Epithelial cell of esophagus (primary cell): ENCODE measurements at places on chromosomes 5 and 9.

- no peak for DNase-seq
Observed at GRCh38 chr5:56116599-56117141, 116.5 kb downstream of the ANKRD55 start.

GRCh38 chr9:122346478-122347347 is 24.1 kb upstream of the PTGS1 start:
- peak; percentile 17 for DNase-seq

- no peak for DNase-seq
Observed at GRCh38 chr5:75214928-75215327, 21.8 kb downstream of the ANKRD31 start.

DNA sequence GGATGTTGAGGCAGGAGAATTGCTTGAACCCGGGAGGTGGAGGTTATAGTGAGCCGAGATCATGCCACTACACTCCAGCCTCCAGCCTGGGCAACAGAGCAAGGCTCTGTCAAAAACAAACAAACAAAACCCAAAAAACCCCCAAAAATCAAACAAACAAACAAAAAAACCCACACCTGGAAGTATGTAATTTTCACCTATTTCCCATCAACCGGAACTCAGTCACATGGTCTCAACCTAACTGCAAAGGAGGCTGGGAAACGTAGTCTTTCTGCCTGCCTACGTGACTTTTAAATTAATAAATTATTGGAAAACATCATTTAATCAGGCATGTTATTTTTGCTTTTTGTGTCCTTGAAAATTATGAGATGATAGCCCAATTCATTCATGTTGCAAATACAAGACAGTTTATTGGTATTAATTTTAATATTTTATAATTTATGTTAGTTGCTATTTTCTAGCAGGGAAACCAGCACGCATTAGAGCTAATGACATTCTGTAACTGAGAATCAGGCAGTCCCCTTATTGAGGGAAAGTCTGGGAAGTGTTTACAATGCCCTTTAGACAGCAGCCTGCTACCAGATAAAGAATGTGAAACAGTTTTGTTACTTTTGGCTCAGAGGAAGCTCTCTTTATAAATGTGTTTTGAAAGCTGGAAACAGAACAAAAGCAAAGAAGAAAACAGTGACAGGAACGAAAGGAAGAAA is 110.3 kb downstream of the NXNL2 start:
- DNase-seq, result no peak

GRCh38 chr5:169081000-169081724 is 219.8 kb downstream of the SLIT3 start:
- no peak for DNase-seq

GRCh38 chr5:77321793-77322394 is 111.4 kb downstream of the PDE8B start:
- DNase-seq, result no peak

DNA sequence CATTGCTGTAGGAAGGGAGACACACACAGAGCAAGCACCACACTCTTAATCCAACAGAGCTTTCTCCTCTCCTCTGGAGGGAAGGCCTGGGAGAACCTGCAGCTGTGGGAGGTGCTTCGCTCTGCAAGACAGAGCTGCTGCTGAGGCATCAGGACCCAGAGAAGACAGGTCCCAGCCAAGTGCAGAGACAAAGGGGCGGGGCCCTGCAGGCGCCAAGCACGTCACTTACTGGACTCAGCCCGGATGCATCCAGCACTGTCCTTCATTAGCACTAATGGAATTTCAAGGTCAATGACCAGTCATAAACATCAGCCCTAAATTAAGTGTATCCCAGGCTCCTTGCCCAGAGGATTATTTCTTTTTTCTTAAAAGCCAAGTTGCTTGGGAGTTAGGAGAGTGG is 337.1 kb upstream of the PANK3 start:
- peak; percentile 3 for DNase-seq

- DNase-seq, result no peak
Observed at GRCh38 chr5:58024151-58024550, 435.7 kb downstream of the PLK2 start.

GRCh38 chr5:168364750-168365550 is 73.5 kb downstream of the WWC1 start:
- peak; percentile 81 for DNase-seq

DNA sequence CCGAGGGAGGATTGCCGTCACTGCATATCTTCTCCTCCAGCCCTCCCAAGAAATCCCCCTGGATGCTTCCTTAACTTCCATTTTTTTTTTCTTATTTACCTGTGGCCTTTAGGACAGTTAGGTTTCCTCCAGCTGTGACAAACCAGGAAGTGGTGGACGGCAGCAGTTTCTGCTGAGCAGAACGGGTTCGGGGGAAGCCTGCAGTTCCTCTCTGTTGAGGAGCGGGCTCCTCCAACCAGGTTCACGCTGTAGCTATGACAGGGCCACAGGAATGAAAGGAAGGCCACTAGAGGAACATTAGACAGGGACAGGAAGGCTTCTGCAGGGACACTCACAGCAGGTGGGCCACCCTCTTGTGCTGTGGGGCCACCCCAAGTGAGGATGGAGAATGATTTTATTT is 76.7 kb upstream of the SYK start:
- DNase-seq, result no peak

DNA sequence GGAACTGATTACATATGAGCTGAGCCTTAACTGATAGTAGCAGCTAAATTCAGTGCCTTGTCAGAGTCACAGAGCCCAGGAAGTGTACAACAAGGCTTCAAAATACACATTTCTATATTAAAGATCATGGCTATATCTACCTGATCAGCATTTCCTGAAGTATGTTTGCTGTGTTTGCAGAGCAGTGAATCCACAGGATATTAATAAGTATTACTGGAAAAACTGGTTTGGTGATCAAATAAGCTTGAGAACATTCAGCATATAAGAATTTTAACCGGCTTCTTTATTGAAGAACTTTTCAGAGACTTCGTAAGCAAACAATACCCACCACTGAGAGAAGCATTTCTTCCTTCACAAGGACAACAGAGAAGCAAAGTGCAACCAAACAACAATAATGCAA is 227.0 kb downstream of the ELAVL2 start:
- peak; percentile 85 for DNase-seq

DNA sequence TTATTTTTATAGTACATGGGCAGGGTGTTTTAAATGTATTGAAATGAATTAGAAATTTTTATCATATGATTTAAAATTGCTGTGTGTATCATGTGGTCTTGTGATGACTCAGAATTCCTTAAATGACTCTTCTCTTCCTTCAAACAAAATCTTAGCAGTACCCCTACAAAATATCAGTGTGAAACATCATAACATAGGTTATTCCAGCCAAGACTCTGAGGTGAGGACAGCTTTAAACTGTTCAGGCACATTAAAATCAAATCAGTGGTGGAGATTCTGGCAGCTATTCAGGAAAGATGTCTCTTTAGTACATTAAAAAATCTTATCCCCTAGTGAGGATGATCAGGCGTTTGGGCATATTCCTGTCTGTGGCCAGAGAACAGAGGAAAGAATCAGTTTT is 174.0 kb downstream of the MAN2A1 start:
- no peak for DNase-seq

- no peak for DNase-seq
Observed at GRCh38 chr9:113772121-113772810, 103.8 kb upstream of the ZNF618 start.

GRCh38 chr5:87944553-87945285 is 323.9 kb downstream of the TMEM161B start:
- DNase-seq, result no peak

DNA sequence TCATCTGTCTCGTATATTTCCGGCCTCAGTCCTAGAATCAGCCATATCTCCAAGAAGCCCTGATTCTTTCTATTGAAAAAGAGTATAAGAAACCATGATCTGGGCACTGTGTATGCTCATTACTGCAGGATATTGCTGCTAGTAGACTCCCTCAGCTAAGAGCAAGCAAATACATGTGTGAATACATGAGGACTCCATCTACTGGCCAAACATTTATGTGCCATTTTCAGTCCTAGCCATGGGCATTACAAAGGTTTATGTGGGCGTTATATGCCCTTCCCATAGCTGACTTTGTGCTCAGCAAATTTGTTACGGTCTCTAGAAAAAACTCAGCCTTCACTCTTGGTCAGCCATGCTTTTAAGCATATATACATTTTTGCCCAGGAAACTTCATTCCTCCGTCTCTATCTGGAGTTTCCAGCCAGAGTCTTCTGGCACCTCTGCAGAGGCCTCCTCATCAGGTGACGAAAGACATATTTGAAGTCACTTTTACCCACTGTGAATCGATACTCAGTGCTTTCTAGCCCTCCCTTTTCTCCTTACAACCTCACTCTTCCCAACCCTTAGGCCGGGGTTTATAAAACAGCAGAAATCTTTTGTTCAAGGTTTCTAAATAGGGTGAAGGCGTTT is 1495.6 kb upstream of the CDH6 start:
- DNase-seq, result peak; percentile 5

DNA sequence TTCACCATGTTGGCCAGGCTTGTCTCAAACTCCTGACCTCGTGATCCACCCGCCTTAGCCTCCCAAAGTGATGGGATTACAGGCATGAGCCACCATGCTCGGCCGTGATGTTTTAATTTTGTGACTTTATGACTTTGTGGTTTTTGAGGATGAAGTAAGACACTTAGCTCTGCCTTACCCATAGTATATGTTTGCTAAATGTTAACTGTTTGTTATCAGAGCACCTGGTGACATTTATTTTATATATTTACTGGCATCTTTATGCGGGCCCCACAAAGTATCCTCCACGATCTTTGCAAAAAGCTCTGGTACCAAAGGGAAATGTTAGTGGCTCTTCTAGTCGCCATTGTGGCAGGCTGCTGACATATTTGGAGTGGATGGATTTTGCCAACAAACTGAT is 6.7 kb downstream of the SLC23A1 start:
- DNase-seq, result no peak

- DNase-seq, result no peak
Observed at GRCh38 chr5:68817632-68818031, 276.2 kb upstream of the SLC30A5 start.

DNA sequence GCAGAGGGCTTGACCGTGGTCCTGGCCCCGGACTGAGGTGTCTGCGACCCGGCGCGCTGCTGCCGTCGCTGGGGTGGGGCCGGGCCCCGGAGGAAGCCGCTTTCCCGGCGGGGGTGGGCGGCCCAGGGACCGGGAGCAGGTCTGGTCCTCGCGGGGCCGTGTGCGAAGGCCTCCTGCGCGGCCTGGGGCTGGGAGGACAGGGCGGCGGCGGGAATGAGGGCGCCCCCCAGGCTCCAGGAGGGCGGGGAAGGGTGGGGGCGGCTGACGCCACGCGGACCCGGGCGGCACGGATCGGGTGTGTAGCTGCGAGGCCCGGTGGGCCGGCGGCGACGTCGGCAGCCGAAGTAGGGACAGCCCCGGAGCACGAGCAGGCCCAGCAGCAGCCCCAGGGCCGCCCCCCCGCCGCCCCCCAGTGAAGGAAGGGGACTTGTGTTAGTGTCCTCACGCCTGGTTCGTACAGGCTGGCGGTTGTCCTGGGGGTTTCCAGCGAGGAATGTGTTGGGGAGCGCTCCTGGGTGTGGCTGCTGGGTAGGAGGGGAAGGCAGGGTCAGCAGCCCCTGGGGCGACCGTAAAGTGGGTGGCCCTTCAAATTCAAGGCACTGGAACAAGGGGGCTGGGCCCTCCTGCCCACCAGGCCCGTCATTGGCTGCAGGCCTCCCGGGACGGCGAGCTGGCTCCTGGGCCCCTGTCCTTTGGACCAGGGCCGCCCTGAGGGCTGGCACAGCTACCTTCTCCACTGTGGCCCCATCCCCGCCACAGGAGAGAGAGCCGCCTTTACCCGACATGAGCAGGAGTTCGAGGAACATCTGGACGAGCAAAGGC is 597 bp upstream of the TMEM250 start:
- DNase-seq, result peak; percentile 21

- peak; percentile 91 for DNase-seq
Observed at GRCh38 chr9:108041551-108041950, 552.0 kb upstream of the KLF4 start.

GRCh38 chr9:33165263-33166151 is 1.6 kb downstream of the B4GALT1 start:
- peak; percentile 66 for DNase-seq

DNA sequence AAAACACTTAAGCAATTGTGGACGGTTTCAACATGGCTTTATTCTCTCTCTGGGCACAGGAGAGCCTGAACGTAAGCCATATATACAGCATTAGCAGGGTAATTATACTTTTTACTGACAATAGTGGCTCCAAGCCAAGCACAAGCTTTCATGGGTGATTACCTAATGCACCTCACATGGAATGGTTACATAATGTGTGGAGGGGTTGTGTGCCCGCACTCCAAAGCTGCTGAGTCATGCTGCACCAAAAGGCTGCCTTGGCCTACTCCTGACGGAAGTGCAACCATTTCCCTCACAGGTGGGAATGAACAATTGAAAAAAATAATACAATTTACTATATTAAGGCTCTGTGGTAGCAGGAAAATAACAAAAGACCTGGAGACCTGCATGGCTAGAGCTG is 86.5 kb upstream of the ATP10B start:
- DNase-seq, result peak; percentile 95

- no peak for DNase-seq
Observed at GRCh38 chr5:170252720-170253350, 20.1 kb downstream of the C5orf58 start.

DNA sequence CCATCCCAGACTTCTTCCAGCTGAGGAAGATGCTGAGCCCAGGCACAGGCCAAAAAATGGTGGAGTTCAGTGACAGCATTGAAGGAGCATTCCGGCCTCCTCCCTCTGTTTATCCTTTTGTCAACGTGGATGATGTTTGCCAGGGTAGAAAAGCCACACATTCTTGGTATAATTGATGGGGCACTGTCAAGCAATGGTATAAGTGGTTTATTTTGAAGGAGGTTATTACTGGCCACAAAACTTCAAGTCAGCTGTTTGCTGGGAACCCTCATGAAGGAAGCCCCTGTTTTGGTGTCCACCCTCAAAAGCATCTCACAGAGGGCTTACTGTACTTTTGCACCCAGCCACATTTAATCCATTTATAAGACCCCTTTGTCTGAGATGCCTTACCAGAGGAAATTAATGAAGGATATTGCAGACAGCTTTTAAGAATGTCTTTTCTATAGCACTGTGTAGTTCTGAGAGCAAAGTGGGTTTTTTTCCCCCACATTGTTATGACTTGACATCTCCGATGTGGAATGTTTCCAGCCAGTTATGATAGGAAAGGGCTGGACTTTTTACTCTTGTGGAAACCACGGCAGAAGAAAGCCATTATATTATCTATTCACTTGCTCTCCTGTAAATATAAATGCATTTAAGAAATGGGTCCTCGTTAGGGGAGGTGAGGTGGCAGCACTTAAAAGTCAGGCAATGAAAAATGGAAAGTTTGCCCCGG is 95.5 kb upstream of the SPATA31D4 start:
- DNase-seq, result no peak

GRCh38 chr5:89435347-89435746 is 552.4 kb upstream of the MEF2C start:
- DNase-seq, result no peak
